ENCODE measurements at places on chromosomes 2 and 18. TPM values are rescaled to one million over a fixed set of nuclear protein-coding genes. Genes with fewer than 3 reads are reported as not detected.

DNA sequence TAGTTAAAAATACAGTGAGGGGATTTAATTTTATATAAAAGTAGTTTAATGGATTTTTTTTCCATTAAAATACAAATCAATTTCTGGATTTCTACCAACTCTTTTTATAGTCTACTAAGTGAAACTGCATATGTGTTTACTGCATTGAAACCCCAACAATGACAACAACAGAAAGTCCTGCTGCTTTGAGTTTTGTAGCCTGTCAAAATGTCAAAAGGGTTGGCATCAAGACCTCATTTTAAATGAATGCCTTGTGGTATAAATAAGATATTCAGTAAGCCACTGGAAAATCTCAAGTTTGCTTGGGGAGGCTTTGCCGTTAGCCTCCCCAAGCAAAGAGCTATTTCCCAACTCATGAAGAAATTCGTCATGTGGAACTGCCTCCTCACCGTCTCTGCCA is 440.3 kb upstream of the HNMT start:
- H3K4me1 ChIP-seq, result no peaks in the 10 kb centered on the region
- H3K36me3 ChIP-seq, result no peaks in the 10 kb centered on the region
- H3K4me3 ChIP-seq, result no peak overlapping the region

The PROM2 gene
- 3.7 TPM for total RNA-seq

The SERPINB4 gene
- total RNA-seq, result not detected

The CD8B2 gene
- total RNA-seq, result 0.07 TPM

The DLGAP1 gene
- 9.6 TPM for total RNA-seq
